Cortex of kidney (tissue), 1 donor: ENCODE measurements at places on chromosomes 12 and 14.

DNA sequence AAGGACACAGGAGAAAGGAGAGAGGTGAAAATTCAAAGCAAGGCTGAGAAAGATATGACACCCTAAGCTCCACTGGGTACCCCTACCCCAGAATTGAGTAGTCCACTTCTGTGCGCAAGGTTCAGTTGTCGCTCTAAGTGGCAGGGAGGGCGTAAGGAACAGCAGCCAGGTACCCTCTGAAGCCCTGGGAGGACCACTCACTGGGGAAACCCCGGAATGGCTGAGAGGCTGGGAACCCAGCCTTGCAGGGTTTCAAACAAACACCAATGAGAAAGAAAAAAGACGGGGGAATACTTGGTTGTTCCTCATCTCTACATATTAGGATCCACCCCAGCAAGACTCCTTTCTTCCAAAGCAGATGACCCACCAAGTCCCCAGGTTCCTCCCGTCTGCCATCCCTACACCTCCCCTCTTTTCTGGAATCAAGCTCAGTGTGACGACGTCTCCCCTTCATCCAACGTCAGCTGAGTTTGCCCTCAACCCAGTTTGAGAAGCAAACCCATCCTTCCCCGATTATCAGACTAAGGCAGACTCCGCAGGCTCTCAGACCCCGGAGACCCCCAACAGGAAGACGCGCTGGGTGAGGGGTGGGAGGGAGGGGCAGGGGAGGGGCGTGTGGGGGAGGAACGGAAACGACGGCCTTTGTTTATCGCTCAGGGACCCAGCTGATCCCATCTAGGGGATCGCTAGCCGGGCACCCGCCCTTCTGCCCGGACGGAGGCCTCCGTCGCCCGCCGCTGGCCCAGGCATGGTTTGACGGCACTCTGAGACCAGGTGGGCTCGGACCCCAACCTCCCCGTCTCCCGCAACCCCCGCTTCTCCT lies 795 bp downstream of the LMBR1L start:
- no peak for DNase-seq

GRCh38 chr12:108633534-108634248 lies at the start of gene SELPLG:
TSS of gene SELPLG (minus strand) at chr12:108633894. CDS start at chr12:108624307, 9,587 bp downstream.
- no peak for DNase-seq

- no peak for DNase-seq
Observed at GRCh38 chr12:96502477-96502876, 13.1 kb downstream of the CFAP54 start.

- no peak for DNase-seq
Observed at GRCh38 chr12:9064815-9065606, 50.7 kb downstream of the A2M start.

- DNase-seq = no peak
Observed at GRCh38 chr12:38998887-38999482, 93.6 kb upstream of the CPNE8 start.

DNA sequence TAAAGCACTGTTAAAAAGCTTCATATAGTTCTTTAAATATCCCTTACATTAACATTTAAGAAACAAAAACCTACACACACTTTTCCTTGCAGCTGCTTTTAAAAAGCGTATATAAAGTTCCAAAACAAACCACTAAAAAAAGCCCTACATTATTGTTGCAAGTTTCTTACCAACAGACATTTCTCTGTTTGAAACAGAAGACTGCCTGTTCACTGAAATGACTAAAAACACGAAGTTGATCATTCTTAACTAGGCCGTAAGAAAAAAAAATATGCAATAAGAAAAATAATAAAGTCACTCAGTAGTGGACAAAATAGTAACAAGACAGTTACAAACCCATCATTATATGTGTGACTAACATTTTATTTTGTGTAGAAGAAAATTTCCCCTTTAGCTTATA lies 37.3 kb downstream of the KIF21A start:
- DNase-seq = no peak

DNA sequence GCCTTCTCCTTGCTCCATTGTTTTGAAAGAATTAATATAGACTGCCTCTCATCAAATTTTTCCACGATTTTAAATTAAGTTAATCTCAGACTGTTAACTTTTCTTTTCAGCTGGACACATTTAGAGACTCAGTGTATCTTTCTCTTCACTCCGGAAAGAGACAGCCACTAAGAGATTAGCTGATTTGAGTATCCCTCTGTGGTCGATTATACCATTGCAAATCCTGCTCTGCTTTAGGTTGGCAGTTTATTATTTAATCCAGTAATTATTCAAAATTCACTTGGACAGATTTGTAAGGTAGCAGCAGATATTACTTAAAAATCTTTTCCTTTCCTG lies 588 bp upstream of the TWF1 start:
- no peak for DNase-seq

GRCh38 chr14:37035401-37035800 lies 137.0 kb downstream of the SLC25A21 start:
- DNase-seq = no peak

DNA sequence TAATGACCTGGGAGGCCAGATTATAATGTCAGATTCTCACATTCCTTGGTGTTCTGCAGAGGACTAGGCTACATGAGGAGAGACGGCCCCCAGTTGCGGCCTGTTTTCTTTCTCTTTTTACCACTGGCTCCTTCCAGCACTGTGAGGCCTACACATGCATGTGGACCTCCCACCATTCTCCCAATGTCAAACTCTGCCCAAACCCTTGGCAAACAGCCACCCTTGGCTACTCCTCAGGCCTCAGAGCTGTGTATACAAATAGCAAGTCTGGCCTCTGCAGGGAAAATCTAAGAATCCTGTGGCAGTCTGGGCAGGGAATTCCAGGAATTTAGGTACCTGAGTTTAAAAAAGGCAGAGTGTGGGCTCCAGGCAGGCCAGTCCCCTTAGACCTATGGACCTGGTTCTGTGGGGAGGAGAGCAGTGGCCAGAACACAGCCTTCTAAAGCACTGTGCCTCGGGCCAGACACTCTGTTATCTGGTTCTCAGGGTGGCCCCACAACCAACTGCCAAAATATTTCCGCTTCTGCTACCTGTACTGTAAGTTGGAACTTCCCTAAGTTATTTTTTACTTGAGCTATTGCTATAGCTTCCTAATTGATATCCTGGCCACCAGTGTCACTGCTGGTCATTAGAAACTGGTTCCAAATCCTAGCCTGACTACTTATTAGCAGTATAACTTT lies 19.9 kb upstream of the NEDD1 start:
- no peak for DNase-seq

DNA sequence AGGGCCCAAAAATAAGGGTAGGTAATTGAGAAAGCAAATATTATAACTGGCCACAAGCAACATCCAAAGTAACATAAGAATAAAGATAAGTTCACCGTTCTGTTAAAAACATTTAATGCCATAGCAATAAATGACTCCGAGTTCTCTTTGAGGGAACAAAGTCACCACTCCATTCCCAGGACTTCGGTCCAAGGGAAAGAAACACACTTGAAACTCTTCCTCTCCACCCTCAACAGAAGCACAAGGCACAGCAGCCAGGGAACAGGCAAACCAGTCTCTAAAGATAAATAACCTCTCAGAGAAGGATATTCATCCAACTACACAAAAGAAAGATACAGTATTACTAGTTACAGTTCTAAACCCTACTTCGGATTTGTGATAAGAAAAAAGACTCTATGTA lies 2.5 kb downstream of the SETD3 start:
- DNase-seq = no peak

GRCh38 chr12:60398547-60398946 lies 802.7 kb downstream of the SLC16A7 start:
- DNase-seq = no peak

- no peak for DNase-seq
Observed at GRCh38 chr12:93060666-93061472, 131.8 kb upstream of the EEA1 start.

GRCh38 chr14:91350483-91350812 lies 67.2 kb downstream of the CCDC88C start:
- DNase-seq = no peak

GRCh38 chr14:67934087-67934486 lies 114.5 kb downstream of the RAD51B start:
- DNase-seq = no peak

- no peak for DNase-seq
Observed at GRCh38 chr12:19154686-19155085, 25.2 kb downstream of the PLEKHA5 start.

DNA sequence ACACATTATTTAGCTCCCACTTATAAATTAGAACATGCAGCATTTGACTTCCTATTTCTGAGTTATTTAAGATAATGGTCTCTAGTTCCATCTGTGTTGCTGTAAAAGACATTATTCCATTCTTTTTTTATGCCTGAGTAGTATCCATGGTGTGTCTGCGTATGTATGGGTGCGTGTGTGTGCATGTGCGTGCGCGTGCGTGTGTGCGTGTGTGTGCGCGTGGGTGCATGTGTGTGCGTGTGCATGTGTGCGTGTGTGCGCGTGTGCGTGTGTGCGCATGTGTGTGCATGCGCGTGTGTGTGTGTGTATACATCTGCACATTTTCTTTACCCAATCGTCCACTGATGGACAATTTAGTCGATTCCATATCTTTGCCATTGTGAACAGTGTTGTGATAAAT lies 479.4 kb upstream of the TMEM132C start:
- DNase-seq = no peak

DNA sequence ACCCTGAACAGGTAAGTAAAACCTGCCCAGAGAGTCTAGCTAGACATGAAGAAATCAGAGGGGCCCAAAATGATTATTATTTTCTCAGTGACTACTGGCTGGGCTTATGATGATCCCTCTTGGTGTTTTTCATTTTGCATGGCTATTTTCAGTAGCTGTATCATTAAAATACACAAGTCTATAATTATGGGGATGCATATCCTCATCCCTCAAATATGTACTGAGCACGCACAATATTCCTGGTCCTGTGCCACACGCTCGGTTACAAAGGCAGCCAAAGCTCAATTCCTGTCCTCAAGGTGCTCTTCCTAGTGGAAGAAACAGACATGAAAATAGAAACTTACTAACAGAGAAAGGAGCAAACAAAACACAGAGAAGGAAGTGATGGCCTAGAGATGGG lies 180.0 kb downstream of the DAD1 start:
- DNase-seq = no peak
